ENCODE measurements at places on chromosomes 7 and 10. TPM values are rescaled to one million over a fixed set of nuclear protein-coding genes. Genes with fewer than 3 reads are reported as not detected.

CNNM2 gene
- 12.5 TPM for total RNA-seq

PIP gene
- total RNA-seq = not detected

THNSL1 gene
- total RNA-seq = 6.5 TPM

VIPR2 gene
- 0.36 TPM for total RNA-seq

PHYHIPL gene
- 1.3 TPM for total RNA-seq

MYL10 gene
- total RNA-seq = not detected

ZNF736 gene
- not detected for total RNA-seq

SEMA3E gene
- total RNA-seq = 1.1 TPM

All from progenitor cell of endocrine pancreas (in vitro differentiated cells).